C1 segment of cervical spinal cord (tissue), 14 donors: ENCODE measurements at places on chromosomes 5 and 9.

- no peak for DNase-seq
These were observed 72.9 kb downstream of the IQGAP2 start for GRCh38 chr5:76475936-76476335.

DNA sequence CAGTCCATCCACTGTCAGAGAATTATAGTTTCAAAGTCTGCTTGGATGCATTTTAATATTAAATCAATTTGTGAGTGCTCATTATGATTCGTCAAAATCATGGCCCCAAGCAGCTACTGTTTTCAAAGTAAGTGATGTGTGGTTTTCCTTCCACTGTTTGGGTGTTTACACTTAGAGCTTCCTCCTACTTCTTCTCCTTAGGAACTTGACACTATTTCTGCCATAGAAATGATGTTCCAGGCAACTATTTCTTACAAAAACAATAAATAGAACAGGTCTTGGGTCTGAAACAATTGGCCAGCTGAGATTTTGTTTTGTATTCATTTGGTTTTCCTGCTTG lies 132.8 kb upstream of the RAI14 start:
- DNase-seq: no peak

- no peak for DNase-seq
These were observed 391.3 kb downstream of the NR2F1-AS1 start for GRCh38 chr5:93189707-93190120.

- DNase-seq: no peak
These were observed 27.0 kb upstream of the PRRC2B start for GRCh38 chr9:131366761-131367401.

DNA sequence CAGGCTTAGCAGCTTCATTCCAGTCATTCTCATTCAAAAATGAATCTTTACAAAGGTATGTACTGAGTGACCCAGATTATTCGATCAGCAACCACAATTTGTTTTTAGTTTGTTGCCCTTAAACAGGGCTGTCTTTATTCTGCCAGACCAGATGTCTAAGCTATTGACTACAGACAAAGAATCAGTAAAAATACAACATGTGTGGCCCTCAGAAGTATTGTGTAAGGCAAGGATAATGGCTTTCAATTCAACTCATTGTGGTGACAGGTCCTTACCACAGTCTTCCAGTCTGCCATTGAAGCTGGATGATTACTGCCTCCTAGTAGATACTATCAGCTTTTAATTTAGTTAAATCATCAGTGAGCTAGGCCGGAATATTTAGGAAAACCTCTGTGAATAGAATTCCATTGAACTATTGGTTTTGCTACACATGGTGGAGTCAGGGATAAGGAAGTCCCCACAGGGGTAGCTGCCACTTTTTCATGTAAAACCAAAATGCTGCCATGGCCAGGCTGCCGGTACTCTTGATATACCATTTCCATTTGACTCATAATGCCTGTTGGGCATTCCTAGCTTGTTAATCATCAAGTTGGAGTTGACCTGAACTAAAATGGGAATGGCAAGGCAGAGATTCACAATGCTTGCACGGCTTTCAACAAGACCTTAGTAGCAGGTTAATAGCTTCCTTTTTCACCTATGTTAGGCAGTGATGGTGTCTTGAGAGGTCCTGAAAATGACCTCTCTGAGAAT lies 175.6 kb downstream of the MEF2C start:
- no peak for DNase-seq
